ENCODE measurements at places on chromosomes 12 and 14.
A peak's percentile ranks its signal among the peaks of the same experiment; 100 is the strongest.

DNA sequence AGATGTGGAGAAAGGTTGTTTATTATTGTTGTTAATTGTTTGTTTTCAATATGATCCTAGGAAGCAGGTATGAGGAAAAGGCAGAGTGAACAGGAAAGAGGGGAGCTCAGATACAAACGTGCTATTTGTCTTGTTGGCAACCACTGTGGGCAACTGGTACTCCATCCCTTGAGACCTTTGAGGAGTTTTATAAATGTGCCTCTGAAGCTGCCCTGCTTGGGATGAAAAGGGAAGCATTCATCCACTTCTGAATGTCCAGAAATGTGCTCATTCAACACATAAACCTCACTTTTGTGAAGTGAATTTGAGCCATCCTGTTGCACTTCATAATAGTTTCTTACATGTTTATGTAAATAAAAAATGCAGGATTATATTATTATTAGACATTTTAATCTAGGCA is 164.3 kb upstream of the PDZRN4 start:
- DNase-seq: no peak

DNA sequence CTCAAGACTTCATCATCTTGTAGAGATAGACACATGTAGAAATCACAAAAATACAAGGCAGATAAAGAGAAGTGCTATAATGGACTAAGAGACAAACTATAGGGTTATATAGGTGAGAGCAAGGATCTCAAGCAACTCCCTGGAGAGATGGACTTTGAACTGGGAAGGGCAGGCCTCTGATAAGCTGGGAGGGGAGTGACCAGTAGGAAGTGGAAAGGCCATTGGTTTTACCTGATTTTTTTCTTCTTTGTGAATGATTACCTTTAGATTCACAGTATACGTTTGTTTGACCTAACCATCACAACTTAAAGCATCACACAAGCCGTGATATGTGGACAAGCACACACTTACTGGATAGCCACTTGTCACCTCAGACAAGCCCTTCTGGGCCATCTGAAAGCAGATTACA is 5.2 kb upstream of the TEP1 start:
- no peak for DNase-seq

- DNase-seq: no peak
These were observed 1.0 kb downstream of the MAP3K12 start for GRCh38 chr12:53498235-53498630.

DNA sequence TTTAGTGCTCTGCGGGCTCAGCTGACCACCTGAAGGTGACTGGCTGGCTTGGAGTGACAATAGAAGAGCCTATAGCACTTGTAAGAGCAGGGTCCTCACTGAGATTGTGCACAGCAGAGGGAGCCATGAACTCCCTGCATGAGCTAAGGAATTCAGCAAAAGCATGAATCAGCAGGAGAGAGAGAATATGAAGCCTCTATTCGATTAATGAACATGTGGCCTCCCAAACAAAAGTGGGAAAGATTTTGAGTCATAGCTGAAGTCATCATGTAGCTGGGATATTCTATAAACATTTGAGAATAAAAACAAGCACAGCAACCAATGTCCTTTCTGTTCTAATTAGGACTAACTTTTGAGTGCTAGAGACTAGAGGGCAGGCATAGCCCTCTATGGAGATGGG is 626.6 kb downstream of the DIO2 start:
- peak; percentile 91 for DNase-seq

GRCh38 chr14:103521438-103521950 is 1.1 kb downstream of the CKB start:
- no peak for DNase-seq

GRCh38 chr12:26839512-26839911 is 6.5 kb upstream of the ITPR2 start:
- no peak for DNase-seq

DNA sequence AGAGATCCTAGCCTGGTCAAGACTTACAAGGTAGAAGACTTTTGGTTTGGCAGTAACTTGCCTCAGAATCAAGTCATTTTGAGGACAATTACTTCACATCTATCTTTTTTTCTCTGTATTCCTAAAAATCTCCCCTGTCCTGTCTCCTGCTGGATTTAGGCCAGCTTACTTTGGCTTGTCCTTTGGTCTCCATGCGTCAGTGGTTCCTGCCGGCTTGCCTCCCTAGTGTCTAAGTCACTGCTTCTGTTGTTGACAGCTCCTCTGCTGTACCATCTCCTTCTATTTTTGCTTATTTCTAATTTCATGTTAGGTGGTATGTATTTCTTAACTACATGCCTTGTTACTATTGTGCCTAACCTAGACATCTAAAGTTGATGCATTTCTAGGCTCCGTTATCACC is 39.7 kb upstream of the FBLN5 start:
- DNase-seq: no peak

- DNase-seq: peak; percentile 59
These were observed 21.6 kb downstream of the SPATS2 start for GRCh38 chr12:49388682-49389386.

GRCh38 chr12:111160350-111161241 is 208.3 kb downstream of the PHETA1 start:
- no peak for DNase-seq

GRCh38 chr12:76449583-76449982 is 101.4 kb upstream of the BBS10 start:
- DNase-seq: peak; percentile 80

GRCh38 chr12:5068619-5069018 is 24.9 kb downstream of the KCNA5 start:
- no peak for DNase-seq

DNA sequence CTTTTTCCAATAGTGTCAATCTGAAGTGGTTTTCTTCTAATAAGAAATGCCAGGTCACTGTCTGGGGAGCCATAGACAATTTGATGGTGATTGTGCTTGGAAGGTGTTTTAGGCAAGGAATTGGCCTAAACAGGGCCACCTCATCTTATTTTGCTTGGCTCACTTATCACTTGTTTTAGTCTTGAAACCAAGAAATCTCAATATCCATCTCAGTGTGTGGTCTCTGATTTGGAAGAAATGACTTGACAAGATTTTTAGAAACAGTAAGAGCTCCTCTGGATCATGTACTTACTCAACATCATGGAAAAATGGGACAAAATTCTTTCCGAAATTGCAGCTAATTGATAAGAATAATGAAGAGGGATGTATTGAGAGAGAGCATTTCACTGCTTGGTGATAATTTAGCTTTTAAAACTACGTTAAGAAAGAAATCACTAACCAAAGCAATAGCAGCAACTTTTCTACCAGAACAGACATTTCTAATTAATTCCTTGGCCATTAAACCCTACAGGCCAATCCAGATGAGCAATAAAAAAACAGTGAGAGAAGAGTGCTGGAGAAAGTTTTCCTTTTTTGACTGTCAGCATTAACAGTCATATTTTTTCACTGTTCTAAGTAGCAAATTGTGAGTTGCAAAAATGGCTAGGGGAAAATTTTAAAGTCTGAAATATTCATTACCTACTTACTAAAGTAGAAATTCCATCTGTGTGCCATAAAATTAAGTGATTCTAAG is 157.3 kb downstream of the AEBP2 start:
- no peak for DNase-seq

GRCh38 chr12:111057701-111058425 is 137.5 kb upstream of the MYL2 start:
- DNase-seq: no peak

GRCh38 chr12:2596441-2596840 is 198.3 kb upstream of the FKBP4 start:
- DNase-seq: no peak

GRCh38 chr12:11648514-11649412 is 711 bp upstream of the ETV6 start:
- DNase-seq: peak; percentile 86

DNA sequence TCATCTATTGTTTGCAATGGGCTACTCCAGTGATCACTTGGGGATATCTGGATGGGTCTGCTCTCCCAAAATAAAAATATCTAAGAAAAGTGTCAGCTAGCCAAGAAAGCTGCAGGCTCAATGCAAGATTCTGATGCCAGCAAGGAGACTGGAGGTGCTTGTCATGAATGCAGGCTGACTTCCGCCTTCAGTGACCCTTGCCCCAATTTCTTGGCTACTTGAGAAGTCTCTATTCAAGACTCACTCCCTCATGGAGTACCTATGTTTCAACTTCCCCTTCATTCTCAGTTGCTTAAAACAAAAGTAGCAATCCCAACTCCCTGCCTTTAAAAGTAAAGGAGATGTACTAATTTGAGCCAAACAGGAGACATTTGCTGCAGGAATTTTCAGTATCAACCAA is 123.9 kb downstream of the GPR65 start:
- no peak for DNase-seq

All from amniotic epithelial cell (primary cell).